ENCODE measurements at places on chromosomes 2 and 18.

- DNase-seq: peak; percentile 4
Observed at GRCh38 chr2:75480971-75481836, 79.5 kb downstream of the EVA1A start.

GRCh38 chr2:239212121-239212928, 188.5 kb downstream of the HDAC4 start:
- DNase-seq: no peak

GRCh38 chr2:174784909-174785308, 20.6 kb upstream of the CHRNA1 start:
- no peak for DNase-seq

- peak; percentile 3 for DNase-seq
Observed at GRCh38 chr18:1499265-1499664, 594.6 kb downstream of the ADCYAP1 start.

DNA sequence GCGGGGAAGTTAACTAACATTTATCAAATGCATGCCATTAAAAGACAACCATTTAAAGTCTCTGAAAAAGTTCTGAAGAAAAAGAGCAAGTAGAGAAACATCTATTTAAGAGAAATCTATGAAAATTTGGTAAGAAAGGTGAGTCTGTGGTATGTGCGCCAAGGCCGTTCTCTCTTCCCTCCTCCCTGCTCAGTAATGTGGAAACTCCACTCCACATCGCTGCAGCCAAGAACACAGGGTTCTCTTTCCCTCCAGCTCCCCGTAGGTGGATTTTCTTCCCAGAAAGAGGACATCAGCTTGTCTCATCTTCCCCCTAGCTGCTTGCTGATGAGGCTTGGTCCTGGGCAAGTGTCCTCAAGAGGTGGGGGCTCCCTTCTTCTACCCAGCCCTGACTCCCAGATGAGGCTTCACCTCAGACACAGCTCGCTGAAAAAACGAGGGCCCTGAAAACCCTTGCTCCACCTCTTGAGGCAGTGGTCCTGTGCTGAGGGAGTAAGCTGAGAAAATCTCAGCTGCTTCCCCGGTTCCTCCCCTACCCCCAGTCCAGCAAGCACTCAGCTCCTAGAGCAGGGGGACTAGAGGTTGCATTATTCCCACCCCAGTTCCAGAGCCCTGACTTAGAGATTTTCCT, 45.8 kb upstream of the PTPRM start:
- no peak for DNase-seq

DNA sequence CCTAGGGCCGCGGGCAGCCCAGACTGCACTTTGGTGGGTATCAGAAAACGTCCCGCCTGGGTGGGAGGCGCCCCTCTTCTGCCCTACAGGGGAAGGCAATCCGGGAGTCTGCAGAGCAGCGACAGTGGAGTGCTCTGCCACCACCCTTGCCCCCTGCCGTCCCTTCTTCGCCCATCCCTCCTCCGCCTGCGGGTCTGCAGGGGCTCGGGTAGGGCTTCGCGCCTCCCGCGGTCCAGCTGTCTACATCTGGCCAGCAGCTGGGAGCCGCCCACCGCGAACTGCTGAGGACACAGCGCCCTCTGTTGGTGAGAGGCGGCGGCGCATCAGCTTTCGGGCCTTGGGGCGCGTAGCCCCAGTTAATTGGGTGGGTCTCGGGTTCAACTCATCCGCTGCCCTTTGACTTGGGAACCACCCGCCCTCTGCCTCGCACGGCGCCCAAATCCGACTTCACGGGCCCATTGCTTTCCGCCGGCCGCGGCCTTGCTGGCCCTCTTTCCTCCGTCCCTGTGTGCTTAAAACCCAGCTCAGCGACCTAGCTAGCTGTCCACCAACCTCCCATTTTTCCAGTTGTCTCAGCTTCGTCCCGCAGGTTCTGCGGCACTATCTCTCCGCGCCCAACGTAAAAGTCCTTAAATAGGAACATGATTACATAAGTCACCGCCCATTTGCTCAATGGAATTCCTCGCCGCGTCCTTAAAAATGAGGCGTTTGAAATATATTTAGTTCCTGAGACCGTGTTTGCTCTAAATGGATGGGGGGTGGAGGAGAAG, 17.6 kb downstream of the WNT10A start:
- DNase-seq: peak; percentile 79

- no peak for DNase-seq
Observed at GRCh38 chr2:173032032-173032431, 43.6 kb upstream of the MAP3K20 start.

DNA sequence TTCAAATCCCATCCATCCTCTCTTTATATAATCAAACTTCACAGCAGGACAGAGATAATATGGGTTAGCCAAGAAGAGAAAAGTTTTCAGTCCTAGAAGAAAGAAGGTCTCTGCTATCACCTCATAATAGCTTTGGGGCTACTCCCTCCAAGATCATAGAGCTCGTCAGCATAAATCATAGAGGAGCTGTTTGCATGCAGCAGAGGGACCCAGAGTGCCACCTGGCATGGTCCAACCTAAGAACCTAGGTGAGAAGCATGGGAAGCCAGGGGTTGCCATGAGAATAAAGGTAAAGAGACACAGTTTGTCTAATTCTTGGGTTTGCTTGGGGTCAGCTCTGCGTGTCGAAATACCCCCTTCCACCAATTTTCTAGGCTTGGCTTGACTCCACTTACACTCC, 87.1 kb upstream of the CYP1B1 start:
- no peak for DNase-seq

DNA sequence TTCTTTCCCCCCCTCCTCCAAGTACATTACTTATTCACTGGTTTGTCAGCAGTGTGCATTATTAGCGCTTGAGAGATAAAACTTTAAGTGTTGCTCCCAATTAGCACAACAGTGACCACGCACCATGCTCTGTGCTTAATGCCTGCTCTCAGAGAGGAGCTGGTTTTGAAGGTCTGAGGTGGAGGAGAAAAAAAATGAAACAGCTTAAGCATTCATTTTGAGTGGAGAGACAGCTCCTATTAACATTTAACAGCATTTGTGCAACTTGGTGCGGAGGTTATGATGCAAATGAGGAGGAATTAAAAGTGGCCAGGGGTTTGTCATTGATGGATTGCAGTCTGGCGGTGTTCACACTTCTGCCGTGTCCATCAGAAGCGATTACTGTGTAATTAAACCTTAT, 141.8 kb downstream of the FIGN start:
- no peak for DNase-seq

DNA sequence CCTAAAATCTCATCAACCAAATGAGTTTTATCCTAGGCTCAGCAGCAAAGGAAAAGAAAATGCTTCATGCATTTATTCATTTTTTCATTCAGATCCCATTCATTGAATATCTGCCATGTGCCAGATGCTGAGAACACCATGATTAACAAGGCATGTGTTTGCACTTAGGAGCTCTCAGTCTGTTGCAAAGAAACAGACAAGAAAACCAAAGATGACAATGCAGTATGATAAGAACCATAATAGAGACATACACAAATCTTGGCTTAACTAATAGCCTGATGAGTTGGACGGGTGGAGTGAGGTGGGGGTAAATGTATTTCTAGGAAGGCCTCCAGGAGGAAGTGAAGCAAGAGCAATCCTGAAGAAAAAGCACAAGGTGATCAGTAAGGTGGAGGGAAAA, 177.8 kb upstream of the SCN7A start:
- DNase-seq: no peak

- DNase-seq: peak; percentile 87
Observed at GRCh38 chr2:203688798-203689197, 17.6 kb upstream of the CD28 start.

DNA sequence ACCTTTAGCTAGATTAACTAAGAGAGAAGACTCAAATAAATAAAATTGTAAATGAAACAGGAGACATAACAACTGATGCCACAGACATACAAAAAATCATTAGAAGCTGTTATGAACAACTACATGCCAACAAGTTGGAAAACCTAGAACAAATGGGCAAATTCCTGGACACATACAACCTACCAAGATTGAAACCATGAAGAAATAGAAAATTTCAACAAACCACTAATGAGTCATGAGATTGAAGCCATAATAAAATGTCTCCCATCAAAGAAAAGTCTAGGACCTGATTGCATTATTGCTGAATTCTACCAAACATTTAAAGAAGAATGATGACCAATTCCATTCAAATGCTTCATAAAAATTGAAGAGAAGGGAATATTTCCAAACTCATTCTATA, 54.3 kb downstream of the ST3GAL5 start:
- no peak for DNase-seq

Data from suppressor macrophage (primary cell).